ENCODE measurements at places on chromosomes 16 and 17. TPM values are rescaled to one million over a fixed set of nuclear protein-coding genes. Genes with fewer than 3 reads are reported as not detected.

DNA sequence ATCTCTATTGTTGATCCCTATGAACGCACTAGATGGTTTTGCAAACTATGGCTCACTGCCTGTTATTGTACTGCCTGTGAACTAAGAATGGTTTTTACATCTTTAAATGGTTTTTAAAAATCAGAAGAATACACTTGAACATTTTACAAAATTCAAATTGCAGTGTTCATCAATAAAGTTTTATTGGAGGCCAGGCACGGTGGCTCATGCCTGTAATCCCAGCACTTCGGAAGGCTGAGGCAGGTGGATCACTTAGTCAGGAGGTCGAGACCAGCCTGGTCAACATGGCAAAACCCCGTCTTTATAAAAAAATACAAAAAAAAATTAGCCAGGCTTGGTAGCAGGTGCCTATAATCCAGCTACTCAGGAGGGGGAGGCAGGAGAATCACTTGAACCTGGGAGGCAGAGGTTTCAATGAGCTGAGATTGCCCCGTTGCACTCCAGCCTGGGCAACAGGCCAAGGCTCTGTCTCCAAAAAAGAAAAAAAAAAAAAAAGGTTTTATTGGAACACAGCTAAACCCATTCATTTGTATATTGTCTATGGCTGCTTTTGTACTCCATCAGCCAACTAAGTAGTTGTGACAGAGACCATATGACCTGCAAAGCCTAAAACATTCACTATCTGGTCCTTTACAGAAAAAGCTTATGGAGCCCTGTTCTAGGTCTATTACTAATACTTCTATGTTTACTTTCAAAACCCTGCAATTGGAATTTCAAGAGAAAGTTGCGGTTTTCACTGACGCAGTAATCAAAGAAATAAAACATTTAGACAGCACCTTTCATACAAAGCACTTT lies 18.9 kb downstream of the IKZF3 start:
- H3K27me3 ChIP-seq, result peaks cover 21% of the 10 kb centered on the region
- no peak overlapping the region for H3K4me3 ChIP-seq
- H3K36me3 ChIP-seq, result no peaks in the 10 kb centered on the region
- DNase-seq, result no peak
- peaks cover 7% of the 10 kb centered on the region for H3K4me1 ChIP-seq
- no peak overlapping the region for H3K27ac ChIP-seq

DNA sequence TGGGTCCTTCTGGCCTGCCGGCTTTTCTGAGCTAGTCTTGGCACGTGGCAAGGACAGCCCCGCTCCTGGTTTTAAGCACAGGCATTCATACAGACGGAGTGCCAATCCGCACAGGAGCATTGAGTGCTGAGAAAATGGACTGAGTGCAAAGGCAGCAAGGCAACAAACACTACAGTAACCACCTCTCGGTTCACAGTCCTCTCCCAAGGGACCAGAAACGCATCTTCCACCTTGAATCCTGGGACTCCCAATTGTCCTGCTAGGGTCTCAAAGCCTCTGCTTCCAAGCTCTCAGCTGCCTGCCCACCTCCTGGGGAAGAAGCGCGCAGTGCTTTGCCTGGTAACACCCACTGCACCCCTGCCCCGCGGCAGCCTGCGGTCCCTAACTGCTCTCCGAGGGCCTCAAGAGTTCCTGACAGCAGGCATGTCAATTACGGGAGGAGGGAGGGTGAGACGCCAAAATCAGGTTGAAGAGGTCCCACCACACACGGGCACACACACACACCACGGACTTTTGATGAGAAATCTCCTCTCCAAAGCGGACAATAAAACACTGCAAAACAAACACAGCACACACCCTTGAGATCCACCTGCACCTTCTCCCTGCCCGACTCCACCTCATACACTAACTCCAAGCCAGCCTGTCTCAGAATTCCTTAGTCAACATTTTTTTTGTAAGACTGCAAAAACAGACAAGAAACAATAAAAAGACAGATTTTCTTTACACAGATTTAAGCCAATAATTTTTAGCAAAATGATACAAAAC lies 15.0 kb downstream of the SLC16A3 start:
- no peak for DNase-seq
- H3K4me3 ChIP-seq, result no peak overlapping the region
- no peaks in the 10 kb centered on the region for H3K27me3 ChIP-seq
- H3K36me3 ChIP-seq, result peaks cover 22% of the 10 kb centered on the region
- H3K4me1 ChIP-seq, result peaks cover under 1% of the 10 kb centered on the region

GRCh38 chr17:10547351-10547750 lies 2.1 kb downstream of the MYH2 start:
- H3K4me3 ChIP-seq, result no peak overlapping the region
- no peaks in the 10 kb centered on the region for H3K36me3 ChIP-seq
- H3K27ac ChIP-seq, result no peak overlapping the region
- H3K27me3 ChIP-seq, result peaks cover 30% of the 10 kb centered on the region
- peaks cover 2% of the 10 kb centered on the region for H3K4me1 ChIP-seq

DNA sequence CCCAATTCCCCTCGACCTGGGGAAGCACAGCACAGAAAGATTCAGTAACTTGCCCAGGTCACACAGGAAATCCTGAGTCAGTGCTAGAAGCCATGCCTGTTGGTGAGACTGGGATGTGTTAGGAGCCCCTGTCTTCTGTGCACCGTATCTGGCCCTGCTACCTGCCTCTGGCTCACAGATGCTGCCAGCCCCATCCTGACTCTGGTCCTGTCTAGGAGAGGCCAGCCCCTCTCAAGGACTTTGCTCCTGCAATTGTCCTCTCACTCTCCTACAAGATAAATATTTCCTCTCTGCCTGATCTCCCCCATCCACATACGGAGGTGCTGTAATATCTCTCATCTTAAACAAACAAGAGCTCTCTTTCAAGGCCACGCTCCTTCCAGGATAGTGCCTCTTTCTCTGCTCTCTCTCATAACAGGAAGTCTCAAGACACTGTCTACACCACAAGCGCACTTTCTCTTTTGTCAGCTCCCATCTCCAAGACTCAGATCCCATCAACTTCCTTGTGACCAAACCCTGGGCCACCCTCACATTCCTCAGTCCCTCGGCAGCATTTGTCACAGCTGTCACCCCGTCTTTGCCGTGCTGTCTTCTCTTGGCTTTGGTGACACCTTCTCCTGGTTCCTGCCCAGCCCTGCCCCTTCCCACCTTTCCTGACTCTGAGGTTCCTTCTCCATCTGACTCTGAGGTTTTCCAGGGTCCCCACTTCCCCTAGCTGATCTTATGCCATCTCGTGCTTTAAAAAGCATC lies 1.9 kb downstream of the SLC13A2 start:
- peak overlapping the region; percentile 1 for H3K27ac ChIP-seq
- H3K27me3 ChIP-seq, result no peaks in the 10 kb centered on the region
- no peaks in the 10 kb centered on the region for H3K36me3 ChIP-seq
- no peak overlapping the region for H3K4me3 ChIP-seq
- DNase-seq, result no peak
- H3K4me1 ChIP-seq, result peaks cover 36% of the 10 kb centered on the region

DNA sequence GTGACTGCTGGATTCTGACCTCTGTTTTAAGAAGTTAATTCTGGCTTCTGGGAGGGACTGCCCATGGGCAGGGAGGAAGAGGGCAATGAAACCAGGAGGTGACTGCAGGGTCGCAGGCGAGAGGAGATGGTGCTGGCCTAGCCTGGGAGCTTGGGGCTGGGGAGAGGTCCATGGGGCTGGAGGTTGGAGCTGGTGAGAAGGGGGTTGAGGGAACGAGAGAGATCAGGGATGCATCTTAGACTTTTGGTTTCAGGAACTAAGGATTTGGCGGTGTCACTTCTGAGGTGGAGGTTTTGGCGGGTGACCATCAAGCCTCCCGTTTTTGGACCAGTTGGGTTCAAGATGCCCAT lies 64.6 kb downstream of the NKD1 start:
- H3K4me1 ChIP-seq, result peaks cover 1% of the 10 kb centered on the region
- H3K4me3 ChIP-seq, result no peak overlapping the region
- H3K27ac ChIP-seq, result no peak overlapping the region
- no peak for DNase-seq

DNA sequence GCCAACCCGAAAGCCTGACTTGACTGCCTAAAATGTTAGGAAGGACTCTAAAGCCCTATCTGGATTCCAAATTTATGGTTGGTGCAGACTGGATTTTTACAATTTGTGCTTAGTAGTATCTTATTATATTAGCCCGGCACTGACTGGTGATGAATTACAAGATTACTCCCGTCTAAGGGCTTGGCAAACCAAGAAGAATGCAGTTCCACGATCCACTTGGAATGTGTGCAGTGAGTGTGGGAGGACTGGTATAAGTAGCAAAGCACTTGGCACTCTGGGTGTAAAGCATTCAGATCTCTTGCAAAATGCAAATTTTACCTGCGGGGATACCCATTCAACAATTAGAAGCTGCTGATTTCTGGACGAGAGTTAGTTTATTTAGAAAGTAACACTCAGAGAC lies 539.4 kb downstream of the MAF start:
- no peaks in the 10 kb centered on the region for H3K4me1 ChIP-seq
- no peaks in the 10 kb centered on the region for H3K36me3 ChIP-seq
- peaks cover 36% of the 10 kb centered on the region for H3K27me3 ChIP-seq
- no peak overlapping the region for H3K4me3 ChIP-seq
- DNase-seq, result no peak

- H3K36me3 ChIP-seq, result no peaks in the 10 kb centered on the region
- H3K27me3 ChIP-seq, result peaks cover 5% of the 10 kb centered on the region
- no peak for DNase-seq
- H3K4me3 ChIP-seq, result no peak overlapping the region
These were observed 55.5 kb downstream of the OTOA start for GRCh38 chr16:21719283-21719682.

- peaks cover 41% of the 10 kb centered on the region for H3K27me3 ChIP-seq
- H3K4me3 ChIP-seq, result peak overlapping the region; percentile 69
- H3K36me3 ChIP-seq, result no peaks in the 10 kb centered on the region
- H3K27ac ChIP-seq, result peak overlapping the region; percentile 99
- H3K4me1 ChIP-seq, result peaks cover 3% of the 10 kb centered on the region
- peak; percentile 71 for DNase-seq
These were observed 17.6 kb downstream of the ZNF213 start for GRCh38 chr16:3152277-3152990.

- peak overlapping the region; percentile 83 for H3K27ac ChIP-seq
- H3K4me1 ChIP-seq, result peaks cover 16% of the 10 kb centered on the region
- no peak overlapping the region for H3K4me3 ChIP-seq
- H3K27me3 ChIP-seq, result peaks cover 38% of the 10 kb centered on the region
- no peak for DNase-seq
These were observed 4.8 kb downstream of the ATP2A3 start for GRCh38 chr17:3959295-3959899.

GRCh38 chr17:249236-249993 lies 68.0 kb upstream of the DOC2B start:
- no peaks in the 10 kb centered on the region for H3K4me1 ChIP-seq
- no peak for DNase-seq
- no peak overlapping the region for H3K4me3 ChIP-seq
- no peak overlapping the region for H3K27ac ChIP-seq
- H3K27me3 ChIP-seq, result no peaks in the 10 kb centered on the region

DNA sequence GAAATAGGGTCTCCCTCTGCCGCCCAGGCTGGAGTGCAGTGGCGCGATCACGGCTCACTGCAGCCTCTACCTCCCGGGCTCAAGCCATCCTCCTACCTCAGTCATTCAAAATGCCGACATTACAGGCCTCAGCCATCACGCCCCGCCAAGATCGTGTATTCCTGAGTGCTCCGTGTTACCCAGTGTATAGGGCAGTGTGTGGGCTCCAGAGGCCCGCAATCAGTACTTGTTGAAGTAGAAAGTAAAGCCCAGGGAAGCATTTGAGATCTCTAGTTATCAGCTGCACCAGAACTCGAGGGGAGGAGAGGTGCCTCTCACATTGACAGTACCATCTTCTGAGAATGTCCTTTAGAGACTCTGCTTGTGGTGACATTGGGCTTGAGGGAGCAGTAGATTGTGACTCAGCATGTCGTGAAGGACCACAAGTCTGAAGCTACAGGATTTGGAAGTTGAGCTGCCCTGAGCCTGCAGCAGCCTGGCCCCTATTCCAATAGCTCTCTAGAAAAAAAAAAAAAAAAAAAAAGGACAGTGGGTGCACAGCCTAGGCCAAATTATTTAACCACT lies 1.1 kb upstream of the PRPSAP1 start:
- H3K27ac ChIP-seq, result peak overlapping the region; percentile 63

DNA sequence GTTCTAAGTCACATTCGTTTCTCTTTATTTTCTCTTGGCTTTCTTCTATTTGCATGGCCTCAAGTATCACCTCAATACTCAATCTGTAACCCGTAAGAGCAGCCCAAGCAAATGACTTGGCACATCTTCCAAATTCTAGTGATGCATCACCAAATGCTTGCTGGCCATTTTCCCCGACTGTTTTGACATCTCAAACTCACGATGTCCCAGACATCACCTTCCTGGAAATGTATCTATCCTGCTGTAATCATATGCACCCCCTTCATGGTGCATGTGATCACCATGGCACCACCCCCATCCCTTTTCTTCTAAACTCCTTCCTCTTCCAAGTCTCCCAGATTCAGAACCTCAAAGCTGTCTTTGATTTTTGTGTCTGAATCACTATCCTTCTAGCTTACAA lies 24.0 kb upstream of the ABCA5 start:
- no peak overlapping the region for H3K27ac ChIP-seq
- H3K4me1 ChIP-seq, result peaks cover 2% of the 10 kb centered on the region
- no peaks in the 10 kb centered on the region for H3K36me3 ChIP-seq

GRCh38 chr16:88479793-88480760 lies 27.0 kb downstream of the ZFPM1 start:
- H3K4me1 ChIP-seq, result peaks cover 49% of the 10 kb centered on the region
- DNase-seq, result no peak
- no peaks in the 10 kb centered on the region for H3K27me3 ChIP-seq
- H3K4me3 ChIP-seq, result no peak overlapping the region
- H3K27ac ChIP-seq, result no peak overlapping the region
- H3K36me3 ChIP-seq, result peaks cover 6% of the 10 kb centered on the region

DNA sequence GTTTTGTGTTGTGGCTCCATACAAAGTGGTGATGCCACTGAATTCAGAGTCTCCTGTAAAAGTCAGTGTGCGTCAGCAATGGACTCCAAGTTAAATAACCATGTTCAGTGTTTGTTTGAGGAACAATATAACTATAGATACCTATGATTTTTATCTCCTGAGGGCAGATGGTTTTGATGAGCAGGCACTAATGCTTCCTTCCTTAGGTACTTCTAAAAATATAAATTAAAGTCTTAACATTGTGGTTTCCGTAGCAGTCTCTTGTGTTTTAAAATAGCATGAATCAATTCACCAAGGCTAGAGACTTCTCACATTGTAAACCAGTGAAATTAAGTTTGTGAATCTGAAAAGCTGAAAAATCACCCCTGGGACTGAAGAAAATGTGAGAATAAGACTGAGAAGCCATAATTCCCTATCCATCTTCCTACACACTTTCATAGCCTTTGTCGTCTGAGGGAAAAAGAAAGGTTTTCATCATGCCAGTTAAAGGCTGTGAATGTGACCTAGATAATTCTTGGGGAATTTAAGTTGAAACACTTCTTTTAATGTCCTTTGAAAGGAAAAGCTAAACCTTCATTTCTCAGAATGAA lies 1502.9 kb downstream of the CDH11 start:
- H3K36me3 ChIP-seq, result no peaks in the 10 kb centered on the region
- no peak for DNase-seq
- H3K27me3 ChIP-seq, result no peaks in the 10 kb centered on the region
- H3K4me3 ChIP-seq, result no peak overlapping the region
- H3K27ac ChIP-seq, result no peak overlapping the region
- peaks cover 3% of the 10 kb centered on the region for H3K4me1 ChIP-seq

Gene AMDHD2
- 38.7 TPM for total RNA-seq

Gene ENGASE
- total RNA-seq, result 52.4 TPM

Gene CCL7
- total RNA-seq, result not detected

Gene EME2
- 53.4 TPM for total RNA-seq

Gene MATCAP1
- 145 TPM for total RNA-seq

Gene ENPP7
- total RNA-seq, result not detected

Gene CTRB2
- total RNA-seq, result not detected

Gene CMTM2
- total RNA-seq, result not detected

All from progenitor cell of endocrine pancreas (in vitro differentiated cells).